ENCODE measurements at places on chromosomes 3 and 15.

GRCh38 chr3:188944108-188944507 is 227.7 kb upstream of the TPRG1 start:
- DNase-seq, result no peak

- no peak for DNase-seq
These were observed 33.0 kb upstream of the HHATL start for GRCh38 chr3:42735615-42736014.

DNA sequence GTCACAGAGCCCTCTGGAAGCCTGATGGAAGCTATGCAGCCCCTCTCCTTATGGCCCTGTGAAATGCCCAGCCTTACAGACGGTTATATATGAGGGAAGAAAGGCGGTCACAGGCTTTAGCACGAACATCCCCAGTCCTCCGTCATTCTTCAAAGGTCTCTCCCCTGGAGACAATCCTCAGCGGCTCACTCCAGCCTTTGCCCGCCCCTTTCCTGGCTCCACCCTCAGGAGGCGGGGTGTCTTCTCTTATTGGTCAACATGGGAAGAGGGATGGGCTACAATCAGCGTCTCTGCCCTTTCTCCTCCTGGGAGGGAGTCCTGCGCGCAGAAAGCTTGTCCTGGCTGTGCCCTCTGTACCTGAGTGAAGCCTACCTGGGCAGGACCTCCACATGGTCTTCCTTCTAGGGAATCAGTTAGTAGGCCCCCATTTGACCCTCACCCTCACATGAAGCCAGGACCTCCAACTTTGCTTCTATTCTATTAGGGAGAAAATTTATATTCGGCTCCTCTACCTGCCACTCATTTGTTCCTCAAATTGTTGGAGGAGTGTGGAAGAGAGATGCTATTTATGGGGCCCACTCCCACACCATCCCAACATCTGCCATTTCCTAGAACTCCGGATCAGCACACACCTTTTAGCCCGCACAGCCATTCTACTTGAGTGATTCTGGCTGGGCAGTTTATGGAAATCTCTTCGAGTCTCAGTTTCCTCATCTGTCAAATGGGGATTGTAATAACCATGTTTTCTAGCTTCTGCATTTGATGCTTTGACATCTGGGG is 112.9 kb upstream of the SLC6A11 start:
- no peak for DNase-seq

DNA sequence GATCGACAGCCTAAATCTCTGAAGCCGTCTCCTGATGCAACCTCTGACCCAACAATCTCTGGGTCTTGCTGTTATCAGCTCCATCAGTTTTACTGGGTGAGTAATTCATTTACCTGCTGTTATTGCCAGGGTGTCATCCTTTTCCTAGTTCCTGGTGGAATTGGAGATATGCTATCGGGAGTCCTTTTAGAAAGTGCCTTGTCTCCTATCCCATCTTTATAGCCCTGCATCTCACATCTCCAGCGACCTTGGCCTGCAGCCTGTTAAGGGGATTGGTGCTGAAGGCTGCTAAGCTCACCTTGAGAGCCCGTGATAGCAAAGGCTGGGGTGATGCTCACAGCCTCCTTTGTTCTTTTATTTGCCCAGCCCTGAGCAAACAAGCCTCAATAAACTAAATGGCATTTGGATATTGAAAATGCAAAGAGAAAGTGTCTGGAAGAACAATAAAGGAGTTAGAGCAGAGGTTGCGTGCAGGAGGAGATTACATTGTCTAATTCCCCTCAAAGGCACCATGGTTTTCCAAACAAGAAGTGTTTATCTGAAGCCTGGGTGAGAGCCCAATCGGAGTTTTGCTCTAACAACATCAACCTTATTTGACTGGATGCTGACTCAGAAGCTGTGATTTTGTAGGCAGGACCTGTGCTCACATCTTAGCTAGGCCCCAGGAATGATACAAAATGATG is 101.8 kb downstream of the RPLP1 start:
- no peak for DNase-seq

DNA sequence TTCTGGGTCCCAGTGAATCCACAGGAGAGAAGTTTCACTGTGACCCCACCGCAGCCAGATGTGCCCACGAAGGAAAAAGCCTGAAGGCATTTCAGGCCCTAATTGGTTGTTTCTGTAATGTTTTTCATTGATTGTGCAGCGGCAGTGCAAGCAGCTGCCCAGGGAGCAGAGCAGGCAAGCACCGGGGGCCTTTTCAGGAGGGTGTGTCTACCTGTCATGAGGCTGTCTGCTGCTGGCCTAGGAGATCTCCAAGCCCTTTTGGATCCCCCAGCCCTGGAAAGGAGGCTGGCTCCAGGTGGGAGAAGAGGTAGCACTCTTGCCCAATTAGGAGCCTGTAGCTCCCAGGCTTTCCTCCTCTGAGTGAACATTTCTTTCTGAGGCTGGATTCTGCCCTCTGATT is 108.8 kb downstream of the EPHB1 start:
- no peak for DNase-seq

- no peak for DNase-seq
These were observed 94.2 kb downstream of the SLC9A9 start for GRCh38 chr3:143754090-143754489.

DNA sequence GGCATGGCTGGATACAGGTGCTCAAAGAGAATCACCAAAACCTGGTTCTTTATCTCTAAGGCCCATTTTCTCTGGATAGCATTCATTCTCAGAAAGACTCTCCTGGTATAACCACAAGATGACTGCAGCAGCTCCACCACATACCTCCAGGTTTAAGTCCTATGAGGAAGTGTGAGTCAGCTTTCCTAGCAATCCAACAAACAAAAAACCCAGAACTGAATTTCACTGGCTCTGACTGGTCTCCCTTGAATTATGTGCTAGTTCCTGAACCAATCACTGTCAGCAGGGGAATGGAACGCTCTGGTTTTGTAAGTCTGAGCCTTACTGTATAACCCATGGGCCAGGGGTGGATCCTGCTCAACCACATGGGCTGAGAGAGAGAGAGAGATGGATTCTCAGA is 27.2 kb downstream of the MRPL46 start:
- no peak for DNase-seq

- DNase-seq, result no peak
These were observed 8.2 kb downstream of the ANKUB1 start for GRCh38 chr3:149784064-149784704.

DNA sequence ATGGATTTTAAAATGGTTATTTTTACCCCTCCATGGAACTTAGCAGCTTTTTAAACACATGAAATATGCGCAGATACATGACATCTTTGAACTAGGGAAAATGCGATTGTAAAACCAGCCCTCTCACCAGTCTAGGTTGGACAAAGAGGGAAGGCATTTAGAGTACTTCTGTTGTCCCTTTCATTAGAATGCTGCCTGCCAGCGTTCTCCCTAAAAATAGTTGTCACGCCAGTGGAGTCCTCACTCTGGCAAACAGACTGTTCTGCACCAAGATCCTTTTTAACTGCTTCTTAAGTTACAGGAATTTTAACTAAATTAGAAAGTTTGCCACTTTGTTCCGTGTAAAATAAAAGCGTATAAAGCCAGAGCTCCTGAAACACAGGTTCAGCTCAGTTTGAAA is 295.3 kb downstream of the VPS13C start:
- no peak for DNase-seq

DNA sequence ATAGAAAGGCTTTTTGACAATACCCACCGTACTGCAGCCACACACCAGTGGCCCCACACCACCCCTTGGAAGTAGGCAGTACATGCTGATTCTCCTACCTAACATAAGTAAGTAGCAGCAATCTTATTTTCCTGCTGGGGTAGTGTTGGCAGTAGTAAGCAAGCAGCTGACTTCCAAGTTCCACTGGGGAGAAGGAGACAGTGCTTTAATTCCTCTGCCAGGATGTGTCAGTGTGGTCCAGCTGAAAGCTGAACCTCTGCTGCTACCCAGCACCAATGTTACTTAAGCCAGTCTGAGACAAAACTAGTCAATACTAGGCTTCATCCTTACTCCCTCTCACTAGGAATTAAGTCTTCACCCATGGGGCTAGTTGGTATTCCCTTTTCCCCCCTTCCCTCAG is 74.7 kb downstream of the DZIP3 start:
- DNase-seq, result no peak

DNA sequence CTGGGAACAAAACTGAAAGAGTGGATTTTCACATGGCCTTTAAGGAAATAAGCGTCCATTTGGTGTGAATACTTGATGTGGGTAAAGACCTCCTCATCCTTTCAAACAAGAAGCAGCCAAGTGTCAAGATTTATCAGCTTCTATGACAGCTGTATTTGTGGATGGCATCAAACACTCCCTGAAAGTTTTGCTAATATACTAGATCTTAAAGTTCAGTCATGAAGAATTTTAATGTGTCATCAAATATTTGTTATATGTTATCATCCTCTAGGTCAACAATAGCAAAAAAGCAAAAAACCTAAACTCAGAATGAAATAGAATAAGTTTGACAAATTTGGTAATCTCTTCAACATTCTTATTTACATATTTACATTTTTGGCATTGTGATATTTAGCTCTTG is 29.1 kb upstream of the LYSMD4 start:
- DNase-seq, result no peak

DNA sequence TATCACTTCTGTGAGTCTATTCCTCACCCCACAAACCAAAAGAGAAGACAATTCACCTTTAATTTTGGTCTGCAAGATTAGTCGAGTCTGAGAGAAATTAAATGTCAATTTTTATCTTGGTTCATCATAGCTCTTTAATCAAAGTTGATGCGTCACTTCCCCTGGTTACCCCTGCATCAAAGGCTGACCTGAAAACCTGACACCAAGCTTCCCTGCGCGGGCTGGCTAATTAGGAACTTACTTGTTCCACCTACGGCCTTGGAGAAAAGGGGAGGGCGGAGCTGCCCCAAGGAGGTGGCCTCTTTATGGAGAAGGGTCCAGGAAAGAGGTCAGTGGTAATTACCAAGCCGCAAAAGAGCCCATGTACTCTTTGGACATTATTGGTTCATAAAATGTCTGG is 218.4 kb downstream of the ARRDC4 start:
- DNase-seq, result no peak

- DNase-seq, result no peak
These were observed 964 bp downstream of the NRROS start for GRCh38 chr3:196640297-196641018.

GRCh38 chr15:96330450-96331143 is at the start of gene NR2F2:
Gene NR2F2 (plus strand): TSS chr15:96330700. CDS start chr15:96332106, 1,406 bp downstream.
- DNase-seq, result no peak

DNA sequence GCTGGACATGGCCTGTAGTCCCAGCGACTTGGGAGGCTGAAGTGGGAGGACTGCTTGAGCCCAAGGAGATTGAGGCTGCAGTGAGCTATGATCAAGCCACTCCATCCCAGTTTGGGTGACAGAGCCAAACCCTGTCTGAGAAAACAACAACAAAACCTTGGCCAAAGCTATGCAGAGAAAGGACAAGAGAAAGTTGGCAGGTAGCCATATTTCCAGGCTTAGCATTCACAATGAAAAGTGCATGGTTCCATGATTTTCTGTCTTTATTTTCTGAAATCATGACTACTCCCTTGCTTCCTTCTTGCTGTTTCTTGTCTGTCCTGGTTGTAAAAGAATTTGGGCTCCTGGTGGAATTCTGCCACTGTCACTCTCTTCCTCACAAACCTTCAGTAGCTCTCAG is 284.6 kb upstream of the C2CD4B start:
- no peak for DNase-seq

GRCh38 chr3:42189736-42190135 is 76.2 kb downstream of the CCK start:
- DNase-seq, result no peak

GRCh38 chr3:53593611-53594010 is 99.2 kb downstream of the CACNA1D start:
- DNase-seq, result no peak

DNA sequence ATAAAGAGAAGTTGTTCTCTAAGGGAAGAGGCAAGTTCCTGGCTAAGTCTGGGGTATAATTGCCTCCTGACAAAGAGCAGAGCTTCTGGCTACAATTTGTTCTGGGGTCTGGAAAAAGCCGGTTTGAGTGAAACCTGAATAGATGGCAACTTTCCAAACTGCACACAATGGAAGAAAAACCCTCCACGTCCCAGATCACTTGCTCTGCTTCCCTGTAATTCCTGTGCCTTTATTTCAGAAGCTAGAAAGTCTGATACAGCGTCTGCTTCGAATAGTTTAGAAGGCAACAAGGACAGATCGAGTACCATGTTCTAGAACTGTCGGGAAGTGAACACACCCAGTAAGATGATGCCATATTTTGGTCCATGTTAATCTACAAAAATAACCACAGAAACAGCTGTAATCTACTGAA is 1.6 kb upstream of the WDR82 start:
- no peak for DNase-seq

DNA sequence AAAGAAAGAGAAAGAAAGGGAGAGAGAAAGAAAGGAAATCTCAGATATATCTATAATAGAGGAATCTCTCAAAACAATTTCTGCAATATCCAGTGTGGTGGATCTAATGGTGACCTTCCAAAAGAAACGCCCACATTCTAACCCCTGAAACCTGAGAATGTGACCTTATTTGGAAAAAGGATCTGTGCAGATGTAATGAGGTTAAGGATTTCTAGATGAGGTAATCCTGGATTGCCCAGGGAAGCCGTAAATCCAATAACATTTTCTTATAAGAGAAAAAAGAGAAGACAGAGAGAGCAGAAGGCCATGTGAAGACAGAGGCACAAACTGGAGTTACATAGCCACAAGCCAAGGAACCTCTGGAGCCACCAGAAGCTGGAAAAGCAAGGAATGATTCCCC is 307.6 kb downstream of the ZBTB20 start:
- DNase-seq, result no peak

DNA sequence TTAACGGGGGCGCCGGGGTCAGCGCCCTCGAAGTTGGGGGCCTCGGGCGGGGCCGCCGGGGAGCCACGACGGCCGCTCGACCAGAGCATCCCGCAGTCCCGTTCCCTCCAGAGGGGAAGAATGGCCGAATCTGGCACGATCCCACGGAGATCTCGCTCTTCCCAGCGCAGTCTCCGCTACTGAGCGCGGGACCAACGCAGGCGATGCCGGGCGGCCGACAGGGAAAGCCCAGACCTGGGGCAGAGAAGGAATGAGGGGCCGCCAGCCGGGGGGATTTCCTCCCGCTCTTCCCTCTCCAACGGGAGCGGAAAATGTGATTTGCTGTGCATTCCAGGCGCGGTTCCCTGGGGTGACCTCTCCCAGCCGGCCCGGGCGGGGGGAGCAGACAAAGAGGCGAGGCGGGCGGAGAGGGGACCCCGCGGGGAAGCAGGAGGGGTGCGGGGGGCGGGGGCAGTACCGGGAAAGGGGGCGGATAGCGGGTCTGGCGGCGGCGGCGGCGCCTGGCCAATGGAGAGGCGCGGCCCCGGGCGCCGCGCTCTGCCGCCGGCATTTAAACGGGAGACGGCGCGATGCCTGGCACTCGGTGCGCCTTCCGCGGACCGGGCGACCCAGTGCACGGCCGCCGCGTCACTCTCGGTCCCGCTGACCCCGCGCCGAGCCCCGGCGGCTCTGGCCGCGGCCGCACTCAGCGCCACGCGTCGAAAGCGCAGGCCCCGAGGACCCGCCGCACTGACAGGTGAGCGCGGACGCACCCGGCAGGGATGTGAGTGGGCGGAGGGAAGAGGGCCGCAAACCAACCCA is at the start of gene GREM1:
GREM1 (plus strand) TSS at position 579 of the 801 bp plus-strand sequence. CDS start 12,687 bp downstream, outside the sequence.
- DNase-seq, result no peak

DNA sequence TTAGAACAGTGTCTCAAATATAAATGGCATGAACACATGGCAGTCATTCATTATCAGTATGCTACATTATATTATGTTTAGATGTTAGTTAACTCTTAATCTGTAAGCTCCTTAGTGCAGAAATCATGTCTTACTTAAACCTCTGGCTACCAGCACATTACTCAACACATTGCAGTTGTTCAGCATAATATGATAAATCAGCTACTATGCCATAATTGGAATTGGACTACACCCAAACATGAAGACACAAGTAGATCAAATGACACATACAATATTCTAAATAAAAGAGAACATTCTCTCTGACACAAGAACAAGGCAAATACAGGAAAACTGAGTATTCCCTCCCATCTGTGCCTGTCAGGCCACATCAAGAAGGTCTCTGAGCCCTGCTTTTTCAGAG is 116.1 kb downstream of the PCCB start:
- DNase-seq, result no peak
